NCI-H187 treated with DMSO at 0.1 percent for 48 hours (cell line): ENCODE measurements at places on chromosomes 7 and 10.

GRCh38 chr7:45590679-45591057 lies 16.5 kb downstream of the ADCY1 start:
- no peak for DNase-seq

DNA sequence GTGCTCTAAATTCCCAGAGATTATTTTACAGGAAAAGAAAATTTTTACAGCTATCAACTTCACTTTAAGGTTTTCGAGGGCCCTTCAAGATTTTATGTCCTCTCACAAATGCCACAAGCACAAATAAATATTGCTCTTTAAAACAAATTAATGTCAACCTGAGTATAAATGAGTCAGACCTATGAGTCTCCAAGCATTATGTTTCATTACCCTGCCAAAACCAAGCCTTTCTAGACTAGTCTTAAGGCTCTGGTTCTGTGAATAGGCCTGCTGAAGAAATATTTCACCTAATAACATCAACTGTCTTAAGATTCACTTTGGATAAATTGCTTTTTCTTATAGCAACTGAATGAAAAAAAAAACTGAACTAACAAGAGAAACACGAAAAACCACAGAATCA lies 153.0 kb downstream of the PDE1C start:
- DNase-seq, result no peak

GRCh38 chr7:101465576-101466196 lies 103.0 kb downstream of the COL26A1 start:
- DNase-seq, result no peak

DNA sequence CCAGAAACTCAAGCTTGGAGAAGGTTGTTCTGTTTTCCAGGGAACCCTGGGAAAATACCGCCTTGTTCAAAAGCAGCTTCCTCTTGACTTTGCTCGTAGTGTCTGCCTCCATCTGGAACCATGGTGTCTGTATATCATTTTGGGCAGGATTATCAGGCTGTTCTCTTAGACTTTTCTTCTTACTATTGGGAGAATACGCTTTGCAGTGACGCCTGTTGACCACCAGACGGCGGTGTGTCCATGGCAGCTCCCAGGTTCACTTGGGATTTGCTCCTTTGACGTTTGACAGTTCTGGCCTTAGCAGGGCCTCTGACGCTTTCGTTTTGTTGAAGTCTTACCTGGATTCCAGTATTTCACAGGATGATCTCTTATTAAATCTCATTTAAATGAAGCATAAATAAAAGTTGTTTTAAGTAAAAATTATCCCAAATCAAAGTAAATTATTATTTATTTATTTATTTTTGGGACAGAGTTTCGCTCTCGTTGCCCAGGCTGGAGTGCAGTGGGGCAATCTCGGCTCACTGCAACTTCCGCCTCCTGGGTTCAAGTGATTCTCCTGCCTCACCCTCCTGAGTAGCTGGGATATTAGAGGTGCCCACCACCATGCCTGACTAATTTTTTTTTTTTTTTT lies 41.8 kb upstream of the GJD4 start:
- DNase-seq, result no peak

DNA sequence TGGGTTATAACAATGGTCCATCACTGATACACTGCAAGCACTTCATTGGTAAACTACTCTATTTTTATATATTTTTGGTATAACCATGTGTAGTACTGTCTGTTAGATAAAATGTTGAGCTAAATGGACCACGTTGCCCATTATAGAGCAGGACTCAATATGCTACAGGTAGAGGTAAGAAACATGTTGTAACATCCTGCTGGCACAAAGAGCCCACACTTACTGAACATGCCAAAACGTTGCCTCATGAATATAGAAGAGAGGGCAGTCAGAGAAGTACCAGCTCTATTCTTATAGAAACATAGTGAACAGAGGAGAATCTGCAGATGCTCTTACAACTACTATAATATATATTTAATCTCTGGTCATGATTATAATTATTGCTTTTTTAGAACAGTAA lies 18.4 kb upstream of the MET start:
- DNase-seq, result no peak

GRCh38 chr10:62475551-62475950 lies 101.4 kb downstream of the ZNF365 start:
- DNase-seq, result no peak

- DNase-seq, result no peak
These were observed 2.1 kb upstream of the HOXA1 start for GRCh38 chr7:27097686-27098577.

DNA sequence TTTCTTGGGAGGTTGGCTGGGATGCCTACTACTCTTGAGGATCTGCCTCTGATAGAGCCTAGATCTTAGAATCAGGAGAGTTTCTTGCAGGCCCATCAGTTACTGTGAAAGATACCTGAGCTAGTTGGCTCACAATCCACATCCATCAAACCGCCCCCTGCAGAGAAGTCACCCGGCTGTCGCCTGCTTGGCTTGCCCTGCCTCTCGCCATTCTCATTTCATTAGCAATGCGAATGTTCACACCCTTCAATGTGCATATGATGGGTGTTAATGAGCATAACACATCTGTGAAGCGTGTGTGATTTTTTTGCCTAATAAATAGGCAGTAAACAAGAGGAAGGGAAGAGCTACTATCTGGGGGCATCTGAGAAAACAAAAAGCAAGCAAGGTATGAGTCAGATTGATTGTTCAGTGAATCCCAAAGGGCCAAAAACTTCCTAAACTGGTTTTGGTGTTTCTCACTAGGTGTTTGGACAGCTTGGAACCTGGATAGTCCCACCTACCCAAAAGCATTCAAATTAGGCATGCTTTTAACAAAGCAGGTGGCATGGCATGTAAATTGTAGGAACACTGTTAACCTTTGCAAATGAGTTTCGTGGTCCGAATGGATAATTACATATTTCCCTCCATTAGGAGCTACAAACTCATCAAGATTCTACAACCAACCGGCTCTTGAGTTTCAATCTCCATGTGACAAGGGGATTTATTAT lies 272.3 kb upstream of the C7orf33 start:
- no peak for DNase-seq
